ENCODE measurements at places on chromosomes 2 and 18.

- DNase-seq: no peak
These were observed 4.9 kb downstream of the PDCD1 start for GRCh38 chr2:241853651-241854341.

DNA sequence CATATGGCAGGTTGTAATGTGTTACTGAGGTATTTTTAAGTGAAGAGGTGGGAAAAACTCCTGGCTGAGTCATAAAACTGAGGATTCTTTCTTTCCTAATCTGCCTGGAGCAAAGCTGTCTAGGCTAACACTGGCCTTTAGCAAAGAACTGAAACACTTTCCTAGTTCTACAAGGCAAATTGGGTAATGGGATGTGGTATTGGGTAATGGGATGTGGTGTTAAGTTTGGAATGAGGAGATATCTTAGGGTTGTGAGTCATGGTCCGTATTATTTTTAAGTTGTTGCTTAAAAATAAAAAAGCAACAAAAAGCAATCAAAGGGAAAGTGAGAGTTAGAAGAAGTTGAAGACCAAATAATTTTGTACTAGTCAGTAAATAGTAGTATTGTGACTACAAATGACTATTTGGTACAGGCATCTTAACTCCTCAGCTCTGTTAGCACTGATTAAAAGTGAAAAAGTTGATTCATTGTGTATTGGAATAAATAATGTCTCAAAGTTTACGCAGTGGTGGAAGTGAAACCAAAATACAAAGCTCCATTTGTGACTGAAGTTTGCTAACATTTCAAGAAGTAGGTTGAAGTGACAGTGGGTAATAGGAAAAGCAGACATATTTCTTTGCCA, 216.8 kb downstream of the CAMKMT start:
- no peak for DNase-seq

DNA sequence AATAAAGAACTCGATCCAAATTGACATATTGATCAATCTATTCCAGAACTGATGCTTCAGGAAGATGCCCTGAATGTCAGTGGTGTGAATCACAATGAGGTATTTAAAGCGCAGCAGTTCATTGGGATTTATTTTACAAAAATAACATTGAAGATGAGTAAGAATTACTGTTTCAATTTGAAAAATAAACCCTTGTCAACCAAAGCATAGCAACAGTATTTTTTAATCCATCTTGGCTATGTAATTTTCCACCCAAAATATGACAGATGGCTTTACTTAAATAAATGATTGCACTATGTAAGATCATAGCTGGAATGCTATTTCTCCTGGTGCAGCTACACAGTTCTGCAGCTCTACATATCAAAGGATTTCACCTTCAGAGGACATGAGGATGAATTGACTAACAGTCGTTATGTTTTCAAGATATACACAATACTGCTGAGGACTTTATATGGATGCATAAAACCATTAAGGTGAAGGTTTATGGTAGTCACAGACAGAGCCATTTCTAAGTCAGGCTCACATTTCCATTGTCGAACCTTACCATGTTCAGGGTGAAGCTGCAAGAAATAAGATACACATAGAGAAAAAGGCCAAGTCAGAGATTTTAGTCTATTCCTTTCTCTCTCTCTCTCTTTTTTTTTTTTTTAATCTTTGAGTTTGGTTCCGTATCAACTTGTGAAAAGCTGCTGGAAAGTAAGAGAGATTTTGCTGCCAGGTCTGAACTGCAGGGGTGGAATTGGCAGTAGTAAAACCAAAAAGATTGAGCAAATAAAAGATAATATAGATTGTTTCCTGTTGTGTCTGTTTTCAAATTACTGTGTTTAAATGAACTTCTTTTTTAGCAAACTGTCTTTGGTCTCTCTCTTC, 398.0 kb upstream of the CDH20 start:
- DNase-seq: no peak

GRCh38 chr2:226649871-226650660, 149.6 kb downstream of the IRS1 start:
- peak; percentile 38 for DNase-seq

DNA sequence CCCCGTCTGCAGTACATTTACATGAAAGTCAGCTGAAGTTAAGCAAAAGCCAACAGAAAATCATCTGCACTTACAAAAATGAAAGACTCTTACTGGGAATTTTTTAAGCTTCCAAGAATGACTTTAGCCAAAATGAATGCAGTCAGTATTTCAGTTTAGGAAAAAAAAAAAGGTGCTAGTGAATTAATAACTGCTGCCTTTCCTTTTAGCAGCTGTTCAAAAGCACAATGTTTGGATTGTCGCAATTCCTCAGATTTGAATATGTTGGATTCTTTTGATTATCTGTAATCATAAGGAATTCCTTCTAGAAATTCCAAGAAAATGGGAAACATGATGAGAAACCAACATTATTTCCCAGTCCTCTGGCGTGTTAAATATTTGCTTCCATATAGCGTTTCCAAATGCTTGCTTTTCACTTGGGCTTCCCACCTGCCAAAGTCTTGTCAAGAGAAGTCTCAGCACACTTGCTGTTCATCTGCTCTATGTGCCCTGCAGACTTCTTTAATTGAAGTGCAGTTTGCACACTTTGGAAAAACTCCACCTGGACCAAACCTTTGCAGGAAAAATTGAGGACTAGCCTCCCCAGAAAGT, 653.0 kb upstream of the SLC39A10 start:
- DNase-seq: no peak

GRCh38 chr2:66574701-66575624, 140.0 kb downstream of the MEIS1 start:
- no peak for DNase-seq

Data from central memory CD4-positive, alpha-beta T cell (primary cell).